GM03348 (cell line): ENCODE measurements at places on chromosomes 13 and 19.

DNA sequence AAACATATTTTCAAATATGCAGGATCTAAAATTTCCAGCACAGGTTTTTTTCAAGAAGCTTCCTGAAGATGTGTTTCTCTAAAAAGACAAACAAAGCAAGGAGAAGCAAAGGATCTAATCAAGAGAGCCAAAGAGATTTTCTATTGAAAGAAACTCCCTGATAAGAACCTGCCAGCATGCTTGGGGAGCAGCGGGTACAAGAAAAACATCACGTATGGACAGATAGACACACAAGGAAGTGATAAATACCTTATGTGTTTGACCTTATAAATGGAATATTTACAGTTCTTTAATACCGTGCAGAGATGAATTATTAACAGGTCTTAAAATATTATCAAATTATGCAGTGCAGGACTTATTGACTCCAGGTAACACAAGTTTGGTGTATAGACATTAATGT is 562.1 kb downstream of the DACH1 start:
- DNase-seq = no peak

- no peak for DNase-seq
These were observed 10.7 kb upstream of the KPTN start for GRCh38 chr19:47494729-47495128.

DNA sequence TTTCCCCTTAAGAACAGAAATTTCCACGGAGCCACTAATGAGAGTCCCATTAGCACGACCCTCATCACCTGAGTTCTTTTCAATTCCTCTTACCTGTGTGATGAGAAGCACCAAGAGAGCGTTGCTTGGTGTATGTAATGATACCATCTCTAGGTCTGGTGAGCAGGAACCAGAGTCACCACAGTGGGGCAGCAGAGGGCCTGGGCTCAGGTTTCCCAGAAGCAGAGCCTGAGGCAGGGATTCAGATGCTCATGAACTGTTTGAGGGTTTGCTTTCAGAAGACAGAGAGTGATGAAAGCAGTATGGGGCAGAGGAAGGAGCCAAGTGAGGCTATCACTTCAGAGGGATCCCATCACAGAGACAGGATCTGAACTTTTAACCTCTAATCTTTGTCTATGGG is 3.1 kb upstream of the PTPRH start:
- DNase-seq = no peak

- no peak for DNase-seq
These were observed 173.1 kb downstream of the POU4F1 start for GRCh38 chr13:78430166-78430791.

DNA sequence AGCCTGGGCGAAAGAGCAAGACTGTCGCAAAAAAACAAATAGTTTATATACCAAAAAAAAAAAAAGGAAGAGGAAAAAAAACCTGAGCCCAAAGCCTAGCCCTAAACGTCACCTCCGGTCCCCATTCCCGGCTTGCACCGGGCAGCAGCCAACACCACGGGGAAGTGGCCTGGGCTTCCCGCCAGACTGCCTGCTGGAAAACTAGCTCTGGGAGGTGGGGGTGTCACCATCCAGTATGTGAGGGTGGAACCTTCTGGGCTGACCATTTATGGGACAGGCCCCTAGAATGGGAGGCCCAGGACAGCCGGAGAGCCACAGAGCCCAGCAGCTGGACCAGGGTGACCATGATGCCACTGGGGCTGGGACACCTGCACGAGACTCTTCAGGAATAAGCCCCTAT is 37.3 kb downstream of the IL12RB1 start:
- DNase-seq = peak; percentile 40

GRCh38 chr13:97017322-97017721 is 23.0 kb upstream of the OXGR1 start:
- no peak for DNase-seq

- DNase-seq = no peak
These were observed 110.8 kb downstream of the ESD start for GRCh38 chr13:46686171-46686570.

DNA sequence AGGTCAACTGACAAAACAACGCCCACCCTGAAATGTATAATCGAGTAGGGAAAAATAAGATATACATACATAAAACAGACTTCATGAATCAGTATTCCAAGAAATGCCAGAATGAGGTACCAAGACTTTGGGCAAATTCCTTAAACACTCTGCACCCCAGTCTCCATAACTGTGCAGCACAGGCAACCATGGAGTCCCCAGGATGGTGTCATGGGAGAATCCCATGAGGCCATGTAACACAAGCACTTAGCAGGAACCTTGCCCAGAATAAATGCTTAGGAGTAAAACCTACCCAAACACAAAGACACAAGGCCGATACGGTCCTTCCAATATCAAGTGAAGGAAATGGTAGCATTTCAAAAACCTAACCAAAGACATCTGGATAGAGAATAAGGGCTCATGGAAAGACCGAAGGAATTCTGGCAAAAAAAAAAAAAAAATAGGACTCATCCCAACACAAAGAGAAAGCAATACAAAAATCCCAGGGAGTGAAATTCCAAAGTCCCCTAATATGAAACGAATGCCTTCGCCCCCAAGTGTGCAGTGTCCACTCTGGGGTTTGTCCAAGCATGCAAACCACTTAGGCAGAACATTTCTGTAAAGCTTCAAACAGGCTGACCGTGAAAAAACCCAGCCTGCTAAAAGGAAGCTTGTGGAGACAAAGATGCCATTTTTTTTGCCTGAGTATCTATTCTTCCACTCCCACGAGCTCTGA is 11.1 kb downstream of the ZC3H4 start:
- no peak for DNase-seq

GRCh38 chr19:50489461-50490011 is 12.9 kb upstream of the GARIN5A start:
- DNase-seq = no peak

GRCh38 chr13:44755872-44756271 is 179.7 kb upstream of the TSC22D1 start:
- DNase-seq = peak; percentile 53

- no peak for DNase-seq
These were observed 355.9 kb downstream of the KLF12 start for GRCh38 chr13:73778242-73778864.

- DNase-seq = no peak
These were observed 8.2 kb upstream of the ZNF431 start for GRCh38 chr19:21133633-21134032.

GRCh38 chr13:92573467-92574057 is 653.0 kb upstream of the GPC6 start:
- DNase-seq = peak; percentile 7

DNA sequence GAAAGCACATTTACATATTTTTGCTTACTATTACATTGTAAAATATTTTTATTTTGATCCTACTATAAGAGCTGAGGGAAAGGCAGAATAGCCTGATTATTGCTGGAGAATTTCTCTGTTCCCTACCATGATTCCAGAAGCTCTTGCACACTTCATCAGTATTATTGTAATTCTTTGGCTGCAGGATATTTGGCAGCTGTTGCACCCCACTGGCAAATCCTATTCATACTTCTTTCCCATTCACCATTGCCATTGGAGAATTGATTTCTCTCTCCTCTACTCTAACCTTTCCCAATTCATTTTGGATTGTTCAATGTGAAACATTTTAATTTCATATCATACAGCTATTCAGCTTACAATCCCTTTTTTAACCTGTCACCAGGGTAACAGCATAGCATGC is 238.0 kb downstream of the GGACT start:
- DNase-seq = no peak

GRCh38 chr13:50357586-50358118 is 342.4 kb downstream of the KCNRG start:
- peak; percentile 63 for DNase-seq

DNA sequence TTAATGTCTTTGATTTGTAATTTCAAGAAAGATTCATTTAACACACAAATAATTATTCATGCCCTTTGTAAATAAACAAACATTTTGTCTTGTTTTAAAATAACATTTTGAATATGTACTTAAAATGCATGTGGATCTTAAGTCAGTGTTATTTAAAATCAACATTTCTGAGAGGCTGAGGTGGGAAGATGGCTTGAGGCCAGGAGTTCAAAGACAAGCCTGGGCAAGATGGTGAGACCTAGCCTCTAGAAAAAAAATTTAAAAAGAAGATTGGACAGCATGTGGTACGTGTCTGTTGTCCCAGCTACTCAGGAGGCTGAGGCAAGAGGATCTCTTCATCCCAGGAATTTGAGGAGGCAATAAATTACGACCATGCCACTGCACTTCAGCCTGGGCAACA is 1268.2 kb downstream of the SLITRK1 start:
- DNase-seq = no peak

- no peak for DNase-seq
These were observed 33.9 kb downstream of the VSTM2B start for GRCh38 chr19:29559743-29560142.

- peak; percentile 80 for DNase-seq
These were observed 6.7 kb upstream of the ZNF761 start for GRCh38 chr19:53424968-53425597.

GRCh38 chr19:50797781-50798658 is 7.8 kb downstream of the ACP4 start:
- DNase-seq = no peak

- DNase-seq = no peak
These were observed 79.3 kb upstream of the GPC6 start for GRCh38 chr13:93147298-93147645.

DNA sequence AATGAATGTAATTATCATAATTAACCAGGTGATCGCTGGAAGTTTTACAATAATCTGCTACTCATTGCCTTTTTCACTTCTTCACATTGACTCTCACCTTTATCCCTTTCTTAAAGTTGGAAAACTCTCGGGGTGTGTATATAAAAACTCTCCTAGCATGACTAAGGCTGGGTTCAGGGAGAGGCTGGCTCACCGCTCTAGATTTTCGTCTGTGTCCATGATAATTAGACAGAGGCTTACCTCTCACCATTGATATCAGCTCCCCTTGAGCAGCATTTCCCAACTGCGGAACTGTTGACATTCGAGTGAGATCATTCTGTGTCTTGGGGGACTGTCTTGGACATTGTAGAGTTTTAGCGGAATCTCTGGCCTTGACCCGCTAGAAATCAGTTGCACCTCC is 39.4 kb downstream of the NFIX start:
- no peak for DNase-seq

DNA sequence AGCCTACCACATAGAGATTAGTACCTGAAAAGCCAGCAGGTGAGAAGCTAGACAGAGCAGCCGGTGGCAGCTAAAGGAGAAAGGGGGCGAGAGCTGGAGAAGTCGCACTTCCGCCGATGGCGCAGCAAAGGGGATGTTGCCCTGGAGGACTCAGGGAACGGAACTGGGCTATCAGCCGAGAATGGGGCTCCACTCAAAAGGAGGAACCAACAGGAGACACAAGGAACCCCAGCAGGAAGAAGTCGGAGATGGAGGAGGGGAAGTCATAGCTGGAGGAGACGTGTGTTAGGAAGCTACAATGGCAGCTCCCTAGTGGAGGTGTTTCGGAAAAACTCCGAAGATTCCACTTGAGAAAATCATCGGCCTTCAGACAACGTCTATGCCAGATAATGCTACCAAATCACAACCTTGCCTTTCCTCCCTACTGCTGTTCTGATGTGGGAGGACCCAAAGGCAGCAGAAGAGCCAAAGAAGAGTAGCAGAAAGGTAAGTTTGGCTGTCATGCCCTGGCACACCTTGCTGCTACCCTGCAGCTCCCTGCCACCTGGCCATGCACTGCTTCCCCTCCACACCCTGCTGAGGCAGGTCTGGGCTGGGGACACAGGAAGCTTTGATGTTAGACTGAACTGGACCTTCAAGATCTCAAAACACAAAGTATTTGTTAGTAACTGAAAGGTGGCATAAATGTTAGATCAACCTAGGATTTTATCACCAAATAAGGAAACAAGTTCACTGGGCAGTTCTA is 127.9 kb downstream of the DLEU7 start:
- no peak for DNase-seq

DNA sequence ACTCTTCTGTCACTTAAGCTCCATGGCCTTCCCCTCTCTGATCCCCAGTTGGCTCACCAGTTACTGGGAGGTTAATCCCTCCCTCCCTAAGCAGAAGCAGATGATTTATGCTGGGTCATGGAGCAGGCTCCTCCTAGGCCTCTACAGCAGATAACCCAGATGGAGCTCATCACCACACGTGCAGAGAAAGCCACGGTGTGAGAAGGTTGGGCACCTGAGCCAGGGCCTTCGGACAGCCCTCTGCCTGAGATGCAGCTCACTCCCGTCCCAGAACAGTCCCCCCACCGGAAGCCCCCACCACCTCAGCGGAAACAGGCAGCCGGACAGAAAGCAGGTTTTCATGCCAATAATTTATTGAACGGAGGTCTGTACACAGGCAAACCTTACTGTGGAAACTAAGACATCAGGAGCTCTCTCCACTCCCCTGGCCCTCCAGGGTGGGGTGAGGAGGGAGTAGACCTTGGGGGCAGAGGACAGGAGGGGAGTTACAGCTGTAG is 9.8 kb downstream of the ZNF526 start:
- peak; percentile 25 for DNase-seq

- DNase-seq = no peak
These were observed 24.6 kb upstream of the IGSF23 start for GRCh38 chr19:44588771-44589112.

- DNase-seq = no peak
These were observed 151.2 kb downstream of the SLITRK1 start for GRCh38 chr13:83731113-83731512.

GRCh38 chr13:111372651-111373425 is 52.4 kb downstream of the TEX29 start:
- peak; percentile 3 for DNase-seq

- no peak for DNase-seq
These were observed 5.8 kb downstream of the KBTBD7 start for GRCh38 chr13:41188584-41188983.

GRCh38 chr13:57568865-57569264 is 62.7 kb upstream of the PCDH17 start:
- DNase-seq = no peak

GRCh38 chr19:41595890-41596280 is 19.9 kb downstream of the CEACAM21 start:
- no peak for DNase-seq

DNA sequence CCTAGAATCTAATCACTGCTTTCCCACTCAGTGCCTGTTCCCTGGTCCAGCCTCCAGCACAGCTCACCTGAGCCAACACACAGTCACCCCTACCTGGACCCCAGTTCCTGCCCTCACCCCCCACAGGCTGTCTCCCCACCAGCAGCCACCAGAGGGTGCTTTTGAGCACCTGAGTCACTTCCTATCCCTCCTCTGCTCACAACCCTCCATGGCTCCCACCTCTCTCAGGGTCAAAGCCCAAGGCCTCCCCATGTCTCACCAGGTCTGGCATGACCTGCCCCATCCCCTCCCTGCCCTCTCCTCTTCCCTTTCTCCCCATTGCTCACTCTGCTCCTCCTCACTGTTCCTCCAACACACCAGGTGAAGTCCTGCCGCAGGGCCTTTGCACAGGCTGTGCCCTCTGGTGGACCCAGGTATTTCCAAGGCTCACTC is 7.1 kb upstream of the DPP9 start:
- DNase-seq = no peak

- peak; percentile 17 for DNase-seq
These were observed 238.7 kb downstream of the KCTD12 start for GRCh38 chr13:76647550-76647949.

DNA sequence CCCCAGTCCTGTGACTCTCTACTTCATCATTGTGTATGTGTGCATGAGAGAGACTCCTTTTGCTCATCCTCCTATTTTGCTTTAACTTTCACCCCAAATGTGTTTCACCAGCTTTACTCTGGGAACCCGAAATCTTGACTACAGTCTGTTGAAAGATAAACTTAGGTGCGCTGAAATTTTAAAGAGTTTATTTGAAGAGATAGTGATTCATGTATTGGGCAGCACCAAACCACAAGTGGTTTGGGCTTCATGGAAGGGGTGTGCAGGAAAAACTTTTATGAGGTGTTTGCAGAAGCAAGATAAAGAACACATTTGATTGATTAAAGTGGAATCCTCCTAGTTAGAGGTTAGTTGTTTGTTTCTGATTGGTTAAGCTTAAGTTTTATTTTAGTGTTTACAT is 50.8 kb upstream of the RFC3 start:
- DNase-seq = no peak
